Upper lobe of right lung (tissue), 1 donor: ENCODE measurements at places on chromosomes 1 and 21. TPM values are rescaled to one million over a fixed set of nuclear protein-coding genes. Genes with fewer than 3 reads are reported as not detected.

The ADCY10 gene
- 0.29 TPM for total RNA-seq

The ZBTB8OS gene
- total RNA-seq: 47.8 TPM

The GBP7 gene
- 0.32 TPM for total RNA-seq

- DNase-seq: no peak
Observed at GRCh38 chr1:232378266-232379062, 251.5 kb downstream of the SIPA1L2 start.

DNA sequence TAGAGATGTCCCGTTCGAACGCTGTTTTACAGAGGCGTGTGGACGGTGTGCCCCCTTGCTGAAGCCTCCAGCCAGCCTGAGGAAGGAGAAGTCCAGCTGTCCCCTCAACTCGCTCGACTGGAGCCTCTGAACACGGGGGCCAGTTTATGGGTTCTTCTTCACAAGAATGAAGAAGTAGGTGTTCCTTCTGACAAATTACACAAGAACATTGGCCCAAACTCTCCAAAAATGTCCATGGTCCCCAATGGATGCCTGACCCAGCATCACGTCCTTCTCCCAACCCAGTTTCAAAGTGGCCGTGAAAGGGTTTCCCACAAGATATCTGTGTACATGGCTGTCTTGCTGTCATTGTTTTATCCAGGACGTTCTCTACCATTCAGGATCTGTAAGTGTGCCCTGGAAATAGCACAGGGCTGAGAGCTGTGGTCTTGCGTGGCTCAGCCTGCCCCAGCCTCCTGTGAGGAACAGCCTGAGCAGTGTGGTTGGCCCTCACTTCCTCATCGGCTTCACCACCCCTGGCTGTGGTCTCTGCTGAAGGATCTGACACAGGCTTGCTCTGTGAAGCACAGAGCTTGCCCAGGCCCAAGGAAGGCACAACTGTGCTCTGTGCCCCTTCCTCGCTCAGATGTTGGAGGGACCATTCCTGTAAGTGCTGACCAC is 1.0 kb upstream of the S100B start:
- peak; percentile 74 for DNase-seq
